ENCODE measurements at places on chromosomes 11 and 22.
A peak's percentile ranks its signal among the peaks of the same experiment; 100 is the strongest.

- no peak for DNase-seq
Observed at GRCh38 chr11:73416786-73417185, 40.6 kb downstream of the RELT start.

GRCh38 chr22:36874736-36875135, 13.9 kb downstream of the NCF4 start:
- DNase-seq, result no peak

- no peak for DNase-seq
Observed at GRCh38 chr11:17683377-17684161, 35.8 kb upstream of the MYOD1 start.

GRCh38 chr11:1163911-1164735, 6.4 kb downstream of the MUC5AC start:
- DNase-seq, result no peak

- DNase-seq, result no peak
Observed at GRCh38 chr11:46235777-46236688, 41.4 kb upstream of the CREB3L1 start.

- DNase-seq, result no peak
Observed at GRCh38 chr11:10646005-10646404, 47.5 kb downstream of the IRAG1 start.

- no peak for DNase-seq
Observed at GRCh38 chr11:72114570-72114969, 2.1 kb upstream of the ANAPC15 start.

DNA sequence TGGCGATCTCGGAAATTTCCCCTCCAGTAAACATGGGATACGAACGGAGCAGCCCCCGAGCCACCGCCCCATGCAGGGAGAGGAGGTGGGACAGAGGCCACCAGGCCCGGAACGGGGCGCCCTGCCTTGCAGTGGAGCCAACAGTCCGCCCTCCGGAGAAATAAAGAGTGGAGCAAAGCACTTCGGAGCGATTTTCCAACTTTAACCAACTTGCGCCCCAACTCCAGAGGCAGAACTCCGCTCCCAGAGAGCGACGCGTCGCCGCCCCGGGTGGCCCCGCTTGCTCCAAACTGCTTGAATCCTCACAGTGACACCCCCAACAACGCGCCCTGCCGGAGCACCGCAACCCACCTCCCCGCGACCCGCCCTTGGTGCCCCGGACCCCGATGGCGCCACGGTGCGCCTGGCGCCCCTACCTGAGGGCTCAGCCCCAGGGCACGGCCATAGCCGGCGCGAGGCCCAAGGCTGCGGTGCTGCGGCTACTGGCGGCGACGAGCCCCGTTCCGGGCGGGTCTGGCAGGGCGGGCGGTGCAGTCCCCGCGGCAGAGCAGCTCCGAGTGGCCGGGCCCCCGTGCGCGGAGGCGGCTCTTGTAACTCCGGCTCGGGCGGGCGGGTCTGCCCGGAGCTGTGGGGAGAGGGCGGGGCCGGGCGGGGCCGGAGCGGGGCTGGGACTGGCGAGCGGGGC, at the start of gene AHNAK:
Gene AHNAK, minus strand, starts transcription at position 563 of the 685 bp plus-strand sequence. CDS start 10,708 bp downstream, outside the sequence.
- DNase-seq, result peak; percentile 62

- no peak for DNase-seq
Observed at GRCh38 chr22:50218996-50219727, 18.4 kb downstream of the SELENOO start.

- peak; percentile 61 for DNase-seq
Observed at GRCh38 chr11:68447015-68447801, 13.3 kb upstream of the PPP6R3 start.

DNA sequence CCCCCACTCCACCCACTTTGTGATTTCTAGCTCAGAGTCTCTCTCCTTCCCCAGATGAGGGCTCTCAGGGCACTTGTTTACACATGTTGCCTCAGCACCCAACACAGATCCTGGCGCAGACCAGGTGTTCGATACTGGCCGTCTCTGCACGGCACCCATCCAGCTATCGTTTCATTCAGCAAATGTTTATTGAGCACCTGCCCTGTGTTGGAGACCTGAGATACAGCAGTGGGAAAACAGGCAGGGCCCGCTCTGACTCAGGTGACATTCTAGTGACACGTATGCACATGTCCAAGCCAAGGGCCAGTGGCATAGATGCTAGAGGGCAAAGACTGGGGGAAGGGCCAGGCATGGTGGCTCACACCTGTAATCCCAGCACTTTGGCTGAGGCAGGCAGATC, 71.9 kb downstream of the NFAM1 start:
- DNase-seq, result no peak

DNA sequence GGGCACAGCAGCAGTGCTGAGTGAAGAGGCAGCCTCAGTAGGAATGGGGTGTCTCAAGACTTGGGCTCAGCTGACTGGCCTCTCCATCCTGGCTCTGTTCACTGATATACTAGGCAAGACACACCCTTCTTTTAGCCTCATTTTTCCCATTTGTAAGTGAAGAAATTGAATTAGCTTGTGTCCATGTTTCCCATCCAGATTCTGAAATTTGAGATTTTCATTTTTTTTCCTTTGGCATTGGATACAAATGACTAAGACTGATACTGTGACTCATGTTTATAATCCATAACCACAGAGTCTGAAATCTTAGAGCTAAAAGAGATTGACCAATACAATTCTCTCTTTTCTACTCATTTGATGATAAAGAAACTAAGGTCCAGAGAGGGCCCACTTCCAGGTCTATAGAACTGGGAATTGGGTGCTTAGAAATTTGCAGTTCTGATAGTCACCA, 110.9 kb downstream of the KCNC1 start:
- DNase-seq, result no peak

DNA sequence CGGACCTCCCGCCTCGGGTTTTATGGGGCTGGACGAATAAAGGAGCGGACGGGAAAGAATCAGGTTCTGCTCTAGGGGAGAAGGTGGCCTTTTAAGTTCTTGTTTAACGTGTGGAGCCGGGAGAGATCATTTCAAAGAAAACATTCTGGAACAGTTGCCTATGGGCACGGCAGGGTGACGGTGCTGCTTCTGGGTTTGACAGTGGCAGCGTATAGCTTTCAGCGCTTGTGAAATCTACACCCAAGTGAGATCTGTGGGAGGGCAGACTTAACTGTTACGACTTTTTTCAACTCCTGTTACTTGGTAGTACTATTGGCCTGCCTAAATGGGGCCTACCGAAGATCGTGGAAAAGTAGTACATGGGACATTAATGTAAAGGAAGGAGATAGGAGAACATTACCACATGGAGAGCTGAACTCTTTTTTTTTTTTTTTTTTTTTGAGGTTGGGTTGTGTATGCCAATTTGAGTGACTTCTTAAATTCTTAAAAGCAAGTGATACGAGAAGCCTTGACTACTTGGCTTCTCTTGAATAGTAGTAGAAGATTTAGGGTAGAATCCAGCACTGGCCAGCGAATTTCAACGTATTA, 743 bp downstream of the USP47 start:
- peak; percentile 46 for DNase-seq

GRCh38 chr11:55895216-55895615, 12.1 kb downstream of the TRIM51 start:
- DNase-seq, result no peak

GRCh38 chr22:33920197-33920540, at the start of gene LARGE1:
Gene LARGE1, minus strand, starts transcription at chr22:33920476.
- DNase-seq, result no peak

DNA sequence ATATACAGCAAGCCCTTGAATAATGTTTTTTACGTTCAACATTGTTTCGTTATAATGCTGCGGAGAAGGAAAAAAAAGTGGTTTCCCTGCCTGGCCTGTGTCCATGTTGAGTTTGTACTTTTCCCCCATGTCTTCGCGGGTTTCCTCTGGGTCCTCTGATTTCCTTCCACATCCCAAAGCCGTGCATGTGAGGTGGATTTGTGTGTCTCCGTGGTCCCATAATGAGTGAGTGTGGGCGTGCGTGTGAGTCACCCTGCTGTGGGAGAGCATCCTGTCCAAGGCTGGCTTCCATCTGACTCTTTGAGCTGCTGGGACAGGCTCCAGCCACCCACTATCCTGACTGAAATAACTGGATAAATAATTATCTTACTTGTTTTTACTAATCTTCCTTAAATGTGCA, 29.6 kb upstream of the SNX19 start:
- no peak for DNase-seq

DNA sequence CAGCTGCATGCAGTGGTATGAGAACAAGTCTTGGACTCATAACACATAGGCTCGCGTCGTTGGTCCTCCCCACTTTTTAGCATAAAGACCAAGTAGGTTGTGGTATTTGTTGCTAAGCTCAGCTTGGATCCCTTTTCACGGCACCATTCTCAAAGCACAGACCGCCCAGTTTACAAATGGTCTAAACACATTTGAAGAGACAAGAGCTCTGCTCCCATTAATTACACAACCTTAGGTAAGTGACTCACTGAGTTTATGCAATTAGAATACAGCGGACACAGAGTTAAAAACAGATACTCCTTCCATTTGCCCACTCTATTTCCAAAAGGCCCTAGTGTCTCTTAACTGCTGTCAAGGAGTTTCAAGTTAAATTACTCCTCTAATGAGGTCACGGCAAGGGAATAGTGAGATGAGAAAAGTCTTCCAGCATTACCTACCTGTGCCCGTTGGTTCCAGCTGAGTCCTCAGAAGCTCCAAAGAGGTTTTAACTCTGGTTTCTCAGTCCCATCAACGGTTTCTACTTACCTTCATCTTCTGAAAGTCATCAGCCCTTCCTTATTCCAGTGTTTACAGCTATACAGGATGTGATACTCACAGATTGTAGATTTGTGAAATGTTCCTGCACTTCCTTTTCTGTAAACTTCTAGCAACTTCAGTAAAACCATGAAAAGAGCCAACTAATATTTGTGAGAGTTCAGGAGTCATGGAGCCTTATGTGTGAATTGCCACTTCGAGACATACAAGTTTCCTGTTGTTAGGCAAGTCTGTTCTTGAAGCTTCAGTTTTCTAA, at the start of gene MS4A6A:
Gene MS4A6A, minus strand, starts transcription at position 543 of the 790 bp plus-strand sequence. CDS start 1,356 bp downstream, outside the sequence.
- DNase-seq, result no peak
